Activated naive CD8-positive, alpha-beta T cell treated with anti-CD3 and anti-CD28 coated beads for 36 hours (primary cell): ENCODE measurements at places on chromosomes 1 and 21.

DNA sequence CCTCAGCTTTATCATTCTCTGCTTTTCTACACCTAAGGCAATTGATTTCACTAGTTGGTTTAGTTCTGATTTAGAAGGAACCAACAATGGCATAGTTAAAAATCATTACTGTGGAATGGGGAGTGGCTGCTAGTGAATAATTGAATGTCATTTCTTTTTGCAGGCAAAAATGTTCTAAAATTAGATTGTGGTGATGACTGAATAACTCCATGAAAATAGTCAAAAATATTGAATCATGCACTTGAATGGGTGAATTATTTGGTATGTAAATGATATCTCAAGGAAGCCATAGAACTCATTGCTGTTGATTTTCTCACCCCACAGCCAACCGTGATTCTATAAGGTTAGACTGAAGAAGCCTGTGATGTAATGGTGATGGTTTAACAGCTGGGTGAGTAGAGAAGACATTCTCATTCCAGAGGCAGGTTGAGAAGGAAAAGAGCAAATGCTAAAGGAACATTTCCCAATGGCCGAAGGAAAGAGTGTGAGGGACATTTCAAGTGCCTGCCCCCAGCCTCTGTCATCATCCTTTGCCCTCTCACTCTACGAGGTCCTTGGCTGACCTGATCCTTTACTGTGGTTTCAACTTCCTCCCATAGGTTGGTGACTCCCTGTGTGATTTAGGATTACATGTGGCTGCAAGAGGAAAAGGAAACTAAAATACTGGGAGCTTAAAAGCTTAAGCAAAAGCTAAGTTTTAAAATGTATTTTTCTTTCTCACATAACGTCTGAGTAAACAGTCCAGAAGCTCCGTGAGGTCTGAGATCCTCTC is 12.5 kb downstream of the OVAAL start:
- no peak overlapping the region for H3K4me3 ChIP-seq
- H3K27me3 ChIP-seq, result peaks cover 7% of the 10 kb centered on the region
- H3K27ac ChIP-seq, result peak overlapping the region; percentile 66
- peaks cover 19% of the 10 kb centered on the region for H3K4me1 ChIP-seq

DNA sequence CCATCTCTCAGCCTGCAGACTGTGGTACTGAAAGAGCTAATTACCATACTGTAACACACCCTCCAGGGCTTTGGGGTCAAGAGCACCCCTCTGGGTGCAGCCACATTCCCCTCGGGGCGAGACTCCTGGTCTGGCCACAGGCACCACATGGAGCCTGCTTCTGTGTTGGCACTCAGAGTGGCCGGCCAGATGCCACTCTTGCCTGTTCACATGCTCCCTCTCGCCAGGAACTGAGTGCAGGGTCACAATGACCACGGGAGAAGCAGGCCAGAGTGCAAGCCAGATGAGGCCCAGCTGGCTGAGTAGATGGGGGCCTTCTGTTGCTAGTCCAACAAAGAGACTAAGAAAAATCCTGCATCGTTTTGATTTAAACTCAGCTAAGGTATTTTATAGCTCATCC is 864.0 kb downstream of the KCNT2 start:
- H3K27ac ChIP-seq, result no peak overlapping the region
- no peak overlapping the region for H3K4me3 ChIP-seq
- H3K4me1 ChIP-seq, result no peaks in the 10 kb centered on the region
- no peaks in the 10 kb centered on the region for H3K36me3 ChIP-seq

DNA sequence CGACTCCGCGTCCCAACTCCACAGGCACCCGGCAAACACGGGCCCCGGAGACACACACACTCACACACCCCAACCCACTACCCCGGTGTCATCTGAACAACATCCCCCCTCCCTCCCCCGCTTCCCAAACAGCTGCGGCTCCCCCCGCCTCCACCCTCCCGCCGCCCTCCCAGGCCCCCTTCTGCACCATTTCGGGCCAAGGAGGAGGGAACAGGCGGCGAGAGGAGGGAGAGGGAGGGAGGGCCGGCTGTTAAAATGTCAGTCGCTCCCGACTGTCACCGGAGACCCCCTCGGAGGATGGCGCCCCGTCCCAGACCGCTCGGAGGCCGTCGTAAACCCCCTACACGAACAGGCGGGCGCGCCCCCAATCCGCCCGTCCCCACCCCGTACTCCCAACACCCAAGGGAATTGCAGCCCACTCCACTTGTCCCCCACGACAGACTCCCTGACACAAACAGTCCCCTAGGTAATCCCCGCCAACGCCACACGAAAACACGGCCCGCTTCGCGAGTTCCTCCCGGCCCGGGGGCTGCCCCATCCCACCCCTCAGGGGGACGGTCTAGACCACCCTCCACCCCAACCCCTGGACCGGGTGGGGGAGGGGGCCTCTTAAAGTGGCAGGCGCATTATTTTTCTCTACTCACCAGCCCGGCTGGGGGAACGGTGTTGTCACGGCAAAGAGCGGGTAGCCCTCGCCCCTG is 583 bp downstream of the MEF2D start:
- peaks cover 72% of the 10 kb centered on the region for H3K4me1 ChIP-seq
- DNase-seq, result no peak
- H3K27me3 ChIP-seq, result no peaks in the 10 kb centered on the region
- peak overlapping the region; percentile 87 for H3K4me3 ChIP-seq

GRCh38 chr1:77671836-77672235 is 10.6 kb downstream of the ZZZ3 start:
- peaks cover 17% of the 10 kb centered on the region for H3K36me3 ChIP-seq
- peak overlapping the region; percentile 54 for H3K27ac ChIP-seq
- H3K27me3 ChIP-seq, result no peaks in the 10 kb centered on the region
- H3K4me1 ChIP-seq, result peaks cover 74% of the 10 kb centered on the region
- DNase-seq, result no peak

GRCh38 chr1:68197891-68198290 is 34.4 kb downstream of the WLS start:
- DNase-seq, result no peak
- H3K4me3 ChIP-seq, result no peak overlapping the region
- no peak overlapping the region for H3K27ac ChIP-seq
- no peaks in the 10 kb centered on the region for H3K4me1 ChIP-seq
- H3K36me3 ChIP-seq, result no peaks in the 10 kb centered on the region

- H3K27me3 ChIP-seq, result no peaks in the 10 kb centered on the region
- no peak overlapping the region for H3K27ac ChIP-seq
- no peak overlapping the region for H3K4me3 ChIP-seq
- DNase-seq, result no peak
- no peaks in the 10 kb centered on the region for H3K36me3 ChIP-seq
Measured at GRCh38 chr21:42195378-42196031, 23.4 kb upstream of the ABCG1 start.

GRCh38 chr21:19031953-19032352 is 628.4 kb upstream of the TMPRSS15 start:
- H3K27ac ChIP-seq, result no peak overlapping the region
- H3K36me3 ChIP-seq, result no peaks in the 10 kb centered on the region
- no peaks in the 10 kb centered on the region for H3K27me3 ChIP-seq
- no peaks in the 10 kb centered on the region for H3K4me1 ChIP-seq

DNA sequence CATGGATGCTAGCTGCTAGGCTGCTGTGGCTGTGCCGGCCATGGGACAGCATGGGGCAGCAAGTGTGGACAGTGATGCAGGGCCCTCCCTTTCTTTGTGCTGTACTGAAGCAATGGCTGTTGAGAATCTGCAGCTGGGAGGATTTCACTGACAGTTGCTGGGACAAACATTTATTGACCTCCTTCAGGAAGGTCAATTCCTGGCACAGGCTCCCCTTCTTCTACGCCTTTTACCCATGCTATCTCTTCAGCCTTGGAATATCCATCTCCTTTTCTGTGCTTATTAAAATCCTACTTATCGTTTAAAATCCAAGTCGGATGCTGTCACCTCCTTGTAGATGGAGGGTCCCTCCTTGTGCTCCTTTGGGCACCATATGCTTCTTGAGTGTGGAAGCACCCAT is 213.1 kb upstream of the USP24 start:
- no peaks in the 10 kb centered on the region for H3K4me1 ChIP-seq
- no peak overlapping the region for H3K4me3 ChIP-seq
- H3K36me3 ChIP-seq, result no peaks in the 10 kb centered on the region
- peaks cover 36% of the 10 kb centered on the region for H3K27me3 ChIP-seq
- no peak for DNase-seq

- no peaks in the 10 kb centered on the region for H3K36me3 ChIP-seq
- no peaks in the 10 kb centered on the region for H3K27me3 ChIP-seq
- no peak overlapping the region for H3K4me3 ChIP-seq
- H3K27ac ChIP-seq, result no peak overlapping the region
- DNase-seq, result no peak
Measured at GRCh38 chr1:7745783-7746182, 25.3 kb upstream of the VAMP3 start.

DNA sequence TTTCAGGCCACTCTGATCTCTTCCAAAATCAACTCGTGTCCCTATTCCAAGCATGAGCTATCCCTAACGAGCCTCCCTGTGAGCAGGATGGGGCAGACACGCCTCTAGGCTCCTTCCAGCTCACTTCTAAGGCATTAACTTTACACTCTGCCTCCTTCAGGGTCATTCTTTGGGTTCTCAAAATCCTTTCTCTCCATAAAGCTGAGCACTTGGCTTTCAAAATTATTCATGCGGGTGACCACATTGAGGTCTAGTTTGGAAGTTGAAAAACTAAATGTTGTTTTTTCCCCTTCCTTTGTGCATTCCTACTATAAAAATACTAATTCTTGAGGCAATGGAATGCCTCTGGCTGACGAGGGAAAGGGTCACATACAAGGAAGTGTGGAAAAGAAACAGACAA is 33.5 kb upstream of the BMP8B start:
- DNase-seq, result no peak
- H3K4me3 ChIP-seq, result no peak overlapping the region
- no peak overlapping the region for H3K27ac ChIP-seq
- H3K4me1 ChIP-seq, result peaks cover 11% of the 10 kb centered on the region
- H3K27me3 ChIP-seq, result peaks cover 29% of the 10 kb centered on the region

DNA sequence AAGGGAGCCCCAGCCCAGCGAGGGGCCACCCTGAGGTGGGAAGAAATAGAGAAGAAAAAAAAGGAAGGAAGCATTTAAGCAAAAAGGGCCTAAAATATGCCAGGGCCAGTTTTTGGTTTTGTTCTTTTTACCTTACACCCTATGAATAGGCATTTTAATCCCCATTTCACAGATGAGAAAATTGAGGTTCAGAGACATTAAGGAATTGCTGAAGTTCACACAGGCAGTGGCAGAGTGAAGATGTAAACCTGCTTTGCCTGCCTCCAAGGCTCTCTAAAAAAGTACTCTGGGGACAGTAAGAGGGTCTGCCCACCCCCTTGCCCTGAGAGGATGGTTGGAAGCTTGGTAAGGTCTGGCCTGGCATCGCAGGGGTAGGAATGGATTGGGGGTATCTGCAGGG is 19.8 kb downstream of the RAP1GAP start:
- no peaks in the 10 kb centered on the region for H3K36me3 ChIP-seq
- no peak for DNase-seq
- H3K4me3 ChIP-seq, result no peak overlapping the region
- H3K4me1 ChIP-seq, result peaks cover 13% of the 10 kb centered on the region
- no peak overlapping the region for H3K27ac ChIP-seq

DNA sequence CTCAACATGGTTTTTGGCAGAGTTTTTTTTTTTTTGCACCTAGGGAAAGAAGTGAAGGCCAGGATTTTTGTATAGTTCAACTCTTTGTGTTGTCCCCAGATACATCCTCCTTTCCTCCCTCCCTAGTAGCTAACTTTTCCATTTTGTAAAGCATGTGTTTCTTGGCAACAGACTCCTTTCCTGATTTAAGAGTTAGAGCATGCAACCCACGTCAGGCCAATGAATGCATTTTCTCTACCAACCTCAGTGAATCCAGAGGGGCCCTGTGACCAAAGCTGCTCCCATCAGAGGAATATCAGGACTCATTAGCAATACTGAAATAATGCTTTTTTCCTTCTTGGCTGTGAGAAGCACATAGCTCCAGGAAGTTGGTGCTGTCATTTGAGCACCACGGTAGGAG is 287.2 kb downstream of the LMO4 start:
- H3K36me3 ChIP-seq, result no peaks in the 10 kb centered on the region
- DNase-seq, result no peak
- no peak overlapping the region for H3K27ac ChIP-seq
- H3K4me1 ChIP-seq, result no peaks in the 10 kb centered on the region
- no peaks in the 10 kb centered on the region for H3K27me3 ChIP-seq

- H3K27ac ChIP-seq, result no peak overlapping the region
- H3K4me3 ChIP-seq, result no peak overlapping the region
- no peaks in the 10 kb centered on the region for H3K36me3 ChIP-seq
- no peaks in the 10 kb centered on the region for H3K27me3 ChIP-seq
- no peaks in the 10 kb centered on the region for H3K4me1 ChIP-seq
Measured at GRCh38 chr1:116463730-116464129, 90.7 kb downstream of the ATP1A1 start.

DNA sequence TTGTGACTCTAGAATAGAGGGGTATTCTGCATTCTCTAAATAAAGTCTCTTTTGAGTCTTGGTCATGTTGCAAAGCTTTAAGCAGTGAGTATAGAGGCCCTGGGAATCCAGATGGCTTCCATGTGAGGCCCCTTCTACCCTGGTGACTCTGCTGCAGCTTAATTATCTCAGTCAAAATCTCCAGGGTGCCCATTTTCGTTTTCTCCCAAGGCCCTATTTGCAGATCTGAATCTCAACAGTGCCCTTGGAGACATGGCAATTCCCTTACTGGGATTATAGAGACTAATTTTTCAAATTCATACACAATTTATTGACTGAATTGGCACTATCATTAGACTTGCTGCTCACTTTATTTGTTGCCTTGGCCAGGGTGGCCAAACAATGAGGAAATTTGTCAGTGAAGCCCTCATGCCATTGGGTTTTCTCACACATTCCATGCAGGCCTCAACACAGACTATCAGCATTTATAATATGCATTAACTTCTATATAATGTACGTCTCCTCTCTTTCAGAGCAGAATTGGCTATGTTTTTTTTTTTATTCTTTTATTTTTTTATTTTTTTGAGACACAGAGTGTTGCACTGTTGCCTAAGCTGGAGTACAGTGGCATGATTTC is 35.1 kb downstream of the PROX1 start:
- no peak overlapping the region for H3K27ac ChIP-seq
- no peak for DNase-seq
- H3K4me1 ChIP-seq, result no peaks in the 10 kb centered on the region
- H3K4me3 ChIP-seq, result no peak overlapping the region

DNA sequence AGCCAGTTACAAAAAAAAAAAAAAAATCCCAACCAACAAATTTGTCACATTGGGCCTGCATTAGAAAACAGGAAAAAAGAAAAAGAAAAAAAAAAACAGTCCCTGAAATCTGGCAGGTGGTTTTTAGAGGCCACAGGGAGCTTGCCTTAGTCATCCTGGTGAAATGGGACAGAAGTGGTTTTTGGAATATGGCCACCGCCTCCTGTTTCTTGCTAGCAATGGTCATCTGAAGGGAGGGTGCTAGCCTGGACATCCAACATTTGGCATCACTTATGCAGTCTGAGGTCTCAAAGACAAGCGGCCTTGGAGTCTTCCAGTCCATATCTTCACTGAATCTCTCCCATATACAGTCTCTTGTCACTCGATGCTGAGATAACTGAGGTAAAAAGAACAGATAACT is 20.1 kb upstream of the NKAIN1 start:
- H3K36me3 ChIP-seq, result peaks cover 20% of the 10 kb centered on the region
- no peak overlapping the region for H3K27ac ChIP-seq
- DNase-seq, result no peak
